ENCODE measurements at places on chromosomes 6 and 20.

- no peak for ATAC-seq
Measured at GRCh38 chr20:13142143-13142542, 78.9 kb upstream of the ISM1 start.

- ATAC-seq, result no peak
Measured at GRCh38 chr20:10481676-10482075, 46.6 kb downstream of the SLX4IP start.

GRCh38 chr6:78883651-78884050, 16.3 kb downstream of the IRAK1BP1 start:
- ATAC-seq, result no peak

- ATAC-seq, result no peak
Measured at GRCh38 chr20:5949943-5950270, 426 bp downstream of the TRMT6 start.

DNA sequence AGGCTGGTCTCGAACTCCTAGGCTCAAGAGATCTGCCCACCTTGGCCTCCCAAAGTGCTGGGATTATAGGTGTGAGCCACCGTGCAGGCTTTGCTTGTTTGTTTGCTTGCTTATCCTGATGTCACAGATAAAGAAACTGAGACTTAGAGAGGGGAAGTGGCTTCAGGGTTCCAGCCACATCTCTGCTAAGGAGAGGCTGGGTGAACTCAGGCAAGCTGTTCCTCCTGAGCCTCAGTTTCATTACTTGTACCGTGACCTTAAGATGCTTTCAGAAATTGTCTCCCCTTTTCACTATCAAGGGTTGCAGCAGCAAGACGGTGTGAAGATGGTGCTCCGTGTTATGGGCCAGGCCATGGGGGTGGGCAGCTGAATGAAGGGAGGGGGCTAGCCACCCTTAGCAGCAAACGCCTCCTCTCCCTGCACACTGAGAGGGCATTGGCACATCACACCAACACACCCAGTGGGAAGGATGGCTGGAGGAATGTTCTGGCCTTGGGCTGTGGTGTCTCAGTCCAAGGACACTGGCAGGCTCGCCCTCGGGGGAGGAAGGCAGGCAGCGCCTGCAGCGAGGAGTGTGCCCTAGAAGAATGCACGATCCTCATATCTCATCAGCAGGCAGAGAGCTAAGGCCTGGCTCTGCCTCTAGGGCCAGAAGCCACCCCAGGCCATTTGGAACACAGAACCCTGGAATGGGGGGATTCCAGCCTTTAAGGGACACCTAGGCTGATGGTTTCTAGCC, 48.2 kb upstream of the TLDC2 start:
- ATAC-seq, result no peak

GRCh38 chr6:116314878-116315277, 35.1 kb upstream of the TSPYL1 start:
- ATAC-seq, result no peak

Data from motor neuron (in vitro differentiated cells).